Activated CD4-positive, alpha-beta T cell treated with anti-CD3 and anti-CD28 coated beads, Interleukin-2, amount 50 U/mL, for 16 hours (primary cell): ENCODE measurements at places on chromosomes 6 and 20.
A peak's percentile ranks its signal among the peaks of the same experiment; 100 is the strongest.

DNA sequence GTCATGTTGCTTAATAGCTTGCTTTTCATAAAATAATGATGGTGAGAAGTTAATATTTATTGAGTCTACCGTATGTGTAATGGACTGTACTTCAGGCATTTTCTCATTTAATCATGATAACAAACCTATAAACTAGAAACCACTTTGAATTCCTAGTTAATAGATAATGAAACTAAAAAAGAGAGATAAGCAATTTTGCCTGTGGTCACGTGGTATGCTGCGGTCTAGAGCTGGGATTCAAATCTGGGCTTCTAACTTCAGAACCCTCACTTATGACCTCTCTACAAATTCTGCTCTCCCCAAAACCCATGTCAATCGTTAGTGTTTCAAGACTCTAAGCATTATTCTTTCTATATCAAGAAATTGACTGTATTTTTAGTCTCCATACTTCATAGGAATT is 700.7 kb downstream of the PRKN start:
- DNase-seq = no peak

DNA sequence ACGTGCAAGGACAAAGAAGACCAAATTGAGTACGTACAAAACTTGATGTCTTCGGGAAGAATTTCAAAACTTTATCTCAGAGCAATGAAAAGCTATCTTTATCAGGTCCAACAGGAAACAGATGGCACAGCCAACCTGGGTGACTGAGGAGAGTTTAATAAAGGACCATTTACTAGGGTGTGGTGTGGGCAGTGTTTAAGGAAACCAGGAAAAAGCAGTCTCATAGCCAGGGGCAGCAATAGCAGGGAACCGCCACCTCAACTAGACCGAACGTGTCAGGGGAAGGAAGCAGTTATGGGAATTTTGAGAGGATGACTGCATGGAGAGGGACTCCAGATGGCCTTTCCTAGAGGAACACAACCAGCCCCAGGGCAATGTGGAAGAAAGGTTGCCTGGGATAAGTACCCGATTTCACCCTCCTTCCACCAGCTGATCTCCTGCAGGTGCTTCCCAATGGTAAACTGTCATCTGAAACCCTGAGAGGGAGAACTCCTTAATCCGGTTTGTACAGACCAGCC is 15.2 kb upstream of the TAAR5 start:
- DNase-seq = no peak

DNA sequence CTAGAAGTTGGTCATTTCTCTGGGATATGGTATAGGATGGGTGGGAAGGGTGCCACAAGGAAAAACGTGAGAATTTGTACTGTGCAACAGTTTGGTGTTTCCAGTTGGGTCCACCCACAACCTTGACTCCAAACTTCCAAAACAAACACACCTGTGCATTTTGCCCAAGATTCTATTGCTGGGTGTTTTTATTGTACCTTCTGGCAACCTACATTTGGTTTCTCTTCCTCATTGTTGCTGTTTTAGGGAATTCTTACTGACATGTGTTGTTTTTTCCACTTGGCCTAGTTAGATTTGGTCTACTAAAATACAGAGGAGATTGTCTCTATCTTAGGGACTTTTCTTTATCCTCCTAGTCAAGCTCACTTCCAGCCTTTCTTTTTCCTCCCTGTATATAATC is 16.7 kb downstream of the TULP4 start:
- DNase-seq = no peak

DNA sequence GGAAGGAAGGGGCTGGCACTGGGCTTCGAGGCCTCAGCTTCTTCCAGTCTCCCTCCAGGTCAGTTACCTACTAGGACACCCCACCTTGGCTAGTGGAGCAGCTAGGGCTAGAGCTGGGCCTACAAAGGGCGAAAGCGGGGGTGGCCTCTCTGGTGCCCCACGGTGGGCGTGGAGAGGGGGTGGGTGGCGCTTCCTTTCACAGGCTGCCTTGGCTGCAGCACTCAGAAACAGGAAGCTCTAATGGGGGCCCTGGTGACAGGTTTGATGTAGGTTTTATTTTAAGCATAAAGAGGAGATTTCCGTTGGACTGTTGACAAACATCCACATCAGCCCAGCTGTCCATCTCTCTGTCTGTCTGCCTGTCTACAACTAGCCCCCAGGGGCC is 13.4 kb downstream of the FAM110A start:
- DNase-seq = no peak

DNA sequence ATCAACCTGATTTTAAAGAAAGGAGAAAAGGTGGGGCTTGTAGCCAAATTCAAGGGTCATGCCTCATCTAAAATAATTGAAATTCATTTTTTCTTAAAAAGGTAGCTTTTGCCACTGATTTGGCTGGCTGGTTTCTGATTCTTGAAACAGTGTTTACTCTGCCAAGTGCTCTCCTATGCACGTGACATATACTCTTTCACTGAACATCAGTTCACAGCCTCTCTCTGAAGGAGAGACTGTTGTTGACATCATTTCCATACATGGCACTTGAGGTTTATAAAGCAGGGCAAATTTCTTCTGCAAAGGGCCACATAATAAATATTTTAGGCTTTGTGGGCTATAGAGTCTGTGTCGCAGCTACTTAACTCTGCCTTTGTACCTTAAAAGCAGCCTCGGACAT is 40.4 kb upstream of the DOK5 start:
- DNase-seq = no peak

DNA sequence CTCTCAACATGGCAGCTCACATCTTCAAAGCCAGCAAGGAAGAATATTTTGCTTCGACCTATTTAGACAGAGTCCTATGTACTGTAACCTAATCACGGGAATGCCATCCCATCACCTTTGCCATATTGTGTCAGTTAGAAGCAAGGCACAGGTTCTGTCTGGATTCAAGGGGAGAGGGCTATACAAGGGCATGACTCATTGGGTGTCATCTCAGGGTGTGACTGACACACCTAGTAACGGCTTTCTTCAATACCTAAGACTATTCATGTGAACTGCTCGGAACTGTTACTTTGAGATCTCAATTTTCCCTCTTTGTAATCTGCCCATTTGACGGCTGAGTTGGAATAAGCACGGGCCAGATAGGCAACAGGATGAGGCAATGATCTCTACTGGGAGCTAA is 135.6 kb upstream of the HDGFL1 start:
- DNase-seq = no peak

DNA sequence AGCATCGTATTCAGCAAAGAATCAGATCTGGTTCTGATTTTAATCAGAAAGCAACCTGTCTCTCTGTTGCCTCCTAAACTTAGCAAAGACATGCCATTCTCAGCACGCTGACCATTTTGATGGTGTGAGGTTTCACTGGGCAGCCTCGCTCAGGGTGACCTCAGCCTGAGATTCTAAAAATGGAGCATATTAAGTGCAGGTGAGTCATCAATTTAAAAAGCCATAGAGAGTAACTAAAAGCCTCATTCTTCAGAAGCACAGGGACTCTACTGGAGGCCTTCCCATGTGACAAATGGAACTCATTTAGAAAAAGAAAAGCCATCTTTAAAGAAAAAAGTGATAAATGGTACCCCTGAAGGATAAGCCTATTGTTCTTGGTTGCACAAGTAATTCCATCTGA is 91.3 kb downstream of the FILIP1 start:
- no peak for DNase-seq

DNA sequence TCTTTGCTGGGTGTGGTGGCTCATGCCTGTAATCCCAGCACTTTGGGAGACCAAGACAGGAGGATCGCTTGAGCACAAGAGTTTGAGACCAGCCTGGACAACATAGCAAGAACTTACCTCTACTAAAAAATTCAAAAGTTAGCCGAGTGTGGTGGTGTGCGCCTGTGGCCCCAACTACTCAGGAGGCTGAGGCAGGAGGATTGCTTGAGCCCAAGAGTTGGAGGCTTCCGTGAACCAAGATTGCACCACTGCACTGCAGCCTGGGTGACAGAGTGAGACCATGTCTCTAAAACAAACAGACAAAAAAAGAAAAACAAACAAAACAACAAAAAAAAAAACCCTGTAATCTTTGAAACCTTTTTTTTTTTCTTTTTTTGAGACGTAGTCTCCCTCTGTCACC is 67.5 kb downstream of the CAP2 start:
- no peak for DNase-seq

- DNase-seq = no peak
Measured at GRCh38 chr20:32033316-32033715, 18.7 kb upstream of the HCK start.

DNA sequence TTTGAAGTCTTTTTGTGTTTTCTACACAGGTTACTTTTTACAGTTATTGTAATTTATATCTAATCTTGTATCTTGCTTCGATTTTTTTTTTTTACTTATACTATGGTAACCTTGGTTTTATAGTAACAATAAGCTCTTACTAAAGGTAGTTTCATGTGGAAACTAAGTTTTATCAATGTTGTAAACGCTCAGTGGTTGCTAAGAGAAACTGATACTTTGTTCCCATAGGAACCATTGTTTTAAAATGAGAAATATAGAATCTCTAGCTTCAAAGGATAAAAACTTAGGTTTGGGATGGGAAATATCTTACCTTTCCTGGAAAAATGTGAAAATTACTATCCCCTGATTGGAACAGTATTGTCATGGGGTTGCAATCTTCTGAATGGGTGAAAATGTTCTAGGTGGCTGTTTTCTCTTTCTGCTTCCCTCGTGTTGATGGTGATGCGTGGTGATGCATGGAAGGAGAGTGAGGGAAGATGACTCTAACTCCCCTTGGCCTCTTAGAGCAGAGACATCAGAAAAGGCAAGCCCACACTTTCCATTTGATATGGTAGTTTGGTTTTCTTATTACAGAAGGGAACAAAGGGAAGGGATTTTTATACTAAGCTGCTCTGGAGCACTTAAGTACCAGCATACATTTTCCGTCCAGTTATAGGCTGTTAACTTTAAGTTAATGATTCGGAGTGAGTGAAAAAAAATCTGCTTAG is 23.5 kb upstream of the BACH2 start:
- no peak for DNase-seq

DNA sequence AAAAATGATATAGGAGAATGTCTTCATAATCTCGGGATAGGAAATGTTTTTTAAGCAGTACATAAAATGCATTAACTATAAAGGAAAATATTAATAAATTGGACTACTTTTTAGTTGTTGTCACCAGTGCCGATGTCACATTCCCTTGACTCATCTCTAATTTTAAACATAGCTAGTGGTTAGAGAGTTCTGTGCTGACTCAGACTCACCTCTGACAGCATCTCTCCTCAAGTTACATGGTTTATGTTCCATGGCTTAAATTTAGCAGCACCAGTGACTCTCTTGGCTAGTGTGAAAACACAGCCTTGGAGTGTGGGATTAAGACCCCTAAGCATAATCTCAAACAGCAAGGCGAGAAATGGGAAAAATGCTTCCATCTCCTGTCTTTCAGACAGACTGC is 311.8 kb upstream of the MMS22L start:
- no peak for DNase-seq

- DNase-seq = no peak
Measured at GRCh38 chr6:11196511-11197174, 35.8 kb downstream of the NEDD9 start.

GRCh38 chr20:15673206-15673605 is 900.0 kb downstream of the KIF16B start:
- no peak for DNase-seq

DNA sequence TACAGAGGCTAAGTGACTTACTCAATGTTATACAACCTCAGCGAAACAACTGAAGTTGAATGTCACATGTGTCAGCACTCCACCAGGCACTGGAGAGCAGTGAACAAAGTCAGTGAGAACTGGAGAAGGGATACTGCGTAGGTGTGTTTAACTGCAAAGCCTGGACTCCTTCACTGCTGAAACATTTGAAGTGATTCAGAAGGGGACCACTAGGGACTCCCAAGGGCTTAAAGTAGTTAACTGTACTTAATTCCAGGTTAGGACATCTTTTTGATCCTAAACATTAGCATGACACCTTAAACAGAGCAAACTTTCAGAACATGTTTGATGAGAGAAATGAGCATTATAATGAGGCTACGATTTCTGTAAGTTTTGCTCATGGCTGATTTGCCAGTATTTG is 45.0 kb upstream of the ZBTB24 start:
- no peak for DNase-seq

DNA sequence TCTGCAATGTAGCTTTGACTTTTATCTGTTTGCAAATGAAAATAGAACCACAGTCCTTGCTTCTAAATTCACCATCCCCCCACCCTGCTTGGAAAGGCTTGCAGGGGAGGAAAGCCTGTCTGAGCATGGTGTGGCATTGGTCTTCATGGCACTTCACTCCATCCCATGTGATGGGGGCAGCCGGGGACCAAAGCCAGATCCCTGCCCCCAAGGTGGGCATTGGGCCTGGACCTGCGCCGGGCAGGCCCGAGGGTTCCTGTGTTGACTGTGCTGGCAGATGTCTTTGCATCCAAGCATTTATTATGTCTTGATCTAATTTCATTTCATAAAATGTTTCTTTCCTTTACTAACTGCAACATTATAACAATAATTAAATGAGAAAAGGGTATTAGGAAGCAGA is 120.0 kb downstream of the SYNDIG1 start:
- DNase-seq = no peak

GRCh38 chr20:38114353-38114791 is 50.7 kb downstream of the TGM2 start:
- no peak for DNase-seq

DNA sequence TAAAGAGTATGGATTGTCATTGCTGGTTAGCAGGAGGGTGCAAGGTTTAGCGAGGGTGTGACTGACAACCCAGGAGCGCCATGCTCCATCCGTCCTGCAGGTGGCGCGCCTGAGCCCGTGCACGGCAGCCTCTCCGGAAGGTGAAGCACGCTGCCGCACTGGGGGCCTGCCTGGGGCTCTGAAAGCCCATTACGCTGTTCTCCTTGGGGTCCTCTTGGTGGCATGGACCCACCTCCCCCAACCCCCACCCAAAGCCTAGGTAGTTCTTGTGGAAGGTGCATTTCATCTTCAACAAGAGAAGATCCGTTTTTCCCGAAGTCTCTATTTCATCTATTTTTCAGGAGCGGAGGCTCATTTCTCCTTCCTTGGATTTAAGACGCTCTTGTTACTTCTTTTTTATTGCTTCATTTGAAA is 197.4 kb upstream of the KCNG1 start:
- DNase-seq = peak; percentile 61

DNA sequence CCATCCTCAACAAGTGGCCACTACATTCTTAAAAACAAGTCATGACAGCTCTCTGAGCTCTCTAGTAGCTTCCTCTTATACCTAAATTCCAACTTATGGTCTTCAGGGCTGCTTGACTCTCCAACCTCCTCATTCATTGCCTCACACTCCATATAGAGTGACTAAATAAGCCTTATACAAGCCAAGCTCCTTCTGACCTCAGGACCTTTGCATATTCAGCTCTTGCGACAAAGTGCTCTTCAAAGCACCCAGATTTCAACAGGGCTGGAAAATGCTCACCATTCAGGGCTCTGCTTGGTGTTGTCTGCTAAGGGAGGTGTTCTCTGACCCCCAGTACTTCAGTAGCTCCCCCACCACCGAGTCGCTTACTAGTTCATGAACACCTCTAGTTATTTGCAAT is 3.7 kb downstream of the TREML2 start:
- no peak for DNase-seq

DNA sequence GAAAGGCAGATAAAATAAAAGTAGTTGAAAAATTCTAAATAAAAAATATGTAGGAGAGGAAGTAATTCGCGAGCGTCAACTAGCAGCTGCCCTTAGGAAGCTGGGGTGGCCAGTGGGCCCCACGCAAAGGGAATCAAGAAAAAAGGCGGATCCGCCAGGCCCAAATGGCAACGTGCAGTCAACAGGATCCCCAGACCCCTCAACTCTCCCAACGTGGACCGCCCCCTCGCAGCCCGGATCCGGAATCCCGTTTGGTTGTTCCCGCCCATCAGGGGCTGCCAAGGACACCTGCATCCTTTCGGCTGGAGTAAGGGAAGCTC is 296 bp downstream of the DZANK1 start:
- no peak for DNase-seq
